T-helper 2 cell (primary cell): ENCODE measurements at places on chromosomes 3 and 15.

DNA sequence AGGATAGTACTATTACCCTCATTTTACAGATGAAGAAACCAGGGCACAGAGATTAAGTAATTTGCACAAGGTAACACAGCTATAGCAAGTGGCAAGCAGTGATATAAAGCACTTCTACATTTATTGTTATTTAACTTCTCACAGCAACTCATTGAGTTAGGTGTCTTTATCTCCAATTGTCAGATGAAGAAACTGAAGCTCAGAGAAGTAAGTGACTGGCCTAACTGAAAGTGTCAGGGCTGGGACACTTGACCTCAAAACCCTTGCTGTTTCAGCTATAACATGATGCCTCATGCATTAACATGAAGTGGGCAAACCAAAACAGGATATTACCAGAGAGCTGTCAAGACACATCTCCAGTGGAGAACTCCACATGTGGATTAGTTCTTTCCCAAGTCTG, 65.8 kb upstream of the LEKR1 start:
- DNase-seq, result no peak

GRCh38 chr15:98778960-98779359, 130.6 kb downstream of the IGF1R start:
- DNase-seq, result no peak

- no peak for DNase-seq
These were observed 47.7 kb downstream of the BDH1 start for GRCh38 chr3:197508051-197508451.

DNA sequence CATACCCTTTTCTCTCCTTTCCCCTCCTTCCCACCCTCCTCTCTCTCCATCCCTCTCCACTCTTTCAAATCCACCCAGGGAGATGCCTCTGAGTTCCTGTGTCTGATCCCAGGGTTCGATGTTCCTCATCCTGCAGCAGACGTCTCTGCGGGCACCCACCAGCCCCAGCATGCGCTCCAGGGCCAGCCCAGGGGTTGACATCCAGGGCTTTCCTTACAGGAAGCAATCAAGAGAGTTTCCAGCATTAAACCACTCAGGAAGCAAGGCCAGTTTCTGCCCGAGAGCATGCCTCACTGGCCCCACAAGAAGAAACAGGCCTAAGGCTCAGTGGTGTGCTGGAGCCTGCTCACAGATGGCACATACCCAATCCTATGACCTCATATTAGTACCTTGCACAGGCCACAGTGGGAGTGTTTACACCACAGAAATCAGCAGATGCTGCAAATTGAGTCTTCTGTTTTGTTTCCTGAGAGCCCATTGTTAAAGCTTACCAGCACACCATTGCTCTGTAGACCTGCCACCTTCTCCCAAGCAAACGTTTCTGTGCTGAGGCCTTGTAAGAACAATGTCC, 13.2 kb downstream of the SLC6A1 start:
- no peak for DNase-seq

- no peak for DNase-seq
These were observed 322.6 kb upstream of the NECTIN3 start for GRCh38 chr3:110749006-110749405.

DNA sequence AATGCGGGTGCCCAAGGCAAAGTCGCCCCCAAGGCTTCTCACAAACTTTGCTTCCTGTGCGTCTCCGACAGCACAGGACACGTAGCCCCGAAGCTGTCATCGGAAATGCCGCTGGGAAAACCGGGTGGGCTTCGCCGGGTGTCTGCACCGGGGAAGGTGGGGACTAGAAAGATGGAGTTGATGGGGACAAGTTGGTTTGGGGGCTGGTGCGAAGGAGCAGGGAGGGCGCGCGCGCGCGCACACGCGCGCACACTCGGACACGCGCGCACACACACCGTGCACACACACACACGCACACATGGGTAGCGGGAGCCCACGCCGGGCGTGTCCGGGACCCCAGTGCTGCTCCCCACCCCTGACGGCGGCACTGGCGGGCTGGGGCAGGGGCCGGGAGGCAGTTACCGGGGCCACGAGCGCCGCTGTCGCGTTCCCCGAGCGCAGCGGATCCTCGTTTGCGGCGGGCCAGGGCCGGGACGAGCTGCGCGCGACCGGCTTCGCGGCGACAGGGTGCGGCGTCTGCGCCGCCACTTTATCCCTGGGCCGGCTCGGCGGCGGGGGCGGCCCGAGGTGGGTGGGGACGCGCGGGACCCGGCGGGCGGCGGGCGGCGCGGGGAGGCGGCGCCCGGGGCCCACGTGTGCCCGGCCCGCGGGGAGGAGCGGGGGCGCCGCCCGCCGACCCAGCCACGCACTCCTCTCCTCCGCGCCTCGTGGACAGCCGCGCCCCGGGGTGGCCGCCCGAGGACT, 539 bp upstream of the MGLL start:
- no peak for DNase-seq
